ELR (cell line): ENCODE measurements at places on chromosomes 5 and 9.

GRCh38 chr9:20189871-20190270 is 401.0 kb upstream of the SLC24A2 start:
- no peak for DNase-seq

- DNase-seq: no peak
These were observed 157.1 kb downstream of the ATP10B start for GRCh38 chr5:160694896-160695295.

DNA sequence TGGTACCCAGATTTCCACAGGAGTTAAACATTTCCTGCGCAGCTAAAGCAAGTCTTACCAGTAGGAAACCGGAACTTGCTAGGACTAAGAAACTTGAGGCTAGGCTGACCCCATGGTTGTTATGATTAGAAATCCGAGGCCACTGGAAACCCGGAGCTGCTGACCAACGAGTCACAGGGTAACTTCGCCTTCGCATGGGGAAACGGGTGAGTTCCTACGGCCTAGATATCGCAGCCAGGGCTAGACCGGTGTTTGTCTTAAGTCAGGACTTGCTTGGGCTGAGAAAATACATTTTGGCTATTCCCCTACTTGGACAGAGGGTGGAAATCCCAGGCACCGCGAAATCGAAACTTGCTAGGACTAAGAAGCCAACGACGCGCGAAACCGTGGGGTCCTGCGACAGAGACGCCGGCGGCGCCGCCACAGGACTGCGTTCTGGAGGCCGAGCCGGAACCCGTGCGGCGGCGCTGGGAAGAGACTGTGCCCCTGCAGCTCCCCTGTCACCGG is 1.6 kb upstream of the ANXA2R start:
- DNase-seq: peak; percentile 88

- no peak for DNase-seq
These were observed 35.7 kb downstream of the PCDHAC2 start for GRCh38 chr5:141001844-141002604.

DNA sequence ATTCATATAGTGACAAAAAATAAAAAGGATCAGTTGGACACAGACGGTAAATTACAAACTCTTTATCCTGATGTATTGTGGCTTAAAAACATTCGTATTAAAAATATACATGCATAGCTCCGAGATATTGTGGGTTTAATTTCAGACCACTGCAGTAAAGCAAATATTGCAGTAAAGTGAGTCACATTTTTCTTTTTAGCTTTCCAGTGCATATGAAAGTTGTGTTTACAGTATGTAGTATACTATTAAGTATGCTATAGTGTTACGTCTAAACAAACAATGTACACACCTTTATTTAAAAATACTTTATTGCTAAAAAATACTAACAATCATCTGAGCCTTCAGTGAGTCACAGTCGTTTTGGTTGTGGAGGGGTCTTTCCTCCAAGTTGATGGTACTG is 551.8 kb downstream of the CETN3 start:
- DNase-seq: no peak

DNA sequence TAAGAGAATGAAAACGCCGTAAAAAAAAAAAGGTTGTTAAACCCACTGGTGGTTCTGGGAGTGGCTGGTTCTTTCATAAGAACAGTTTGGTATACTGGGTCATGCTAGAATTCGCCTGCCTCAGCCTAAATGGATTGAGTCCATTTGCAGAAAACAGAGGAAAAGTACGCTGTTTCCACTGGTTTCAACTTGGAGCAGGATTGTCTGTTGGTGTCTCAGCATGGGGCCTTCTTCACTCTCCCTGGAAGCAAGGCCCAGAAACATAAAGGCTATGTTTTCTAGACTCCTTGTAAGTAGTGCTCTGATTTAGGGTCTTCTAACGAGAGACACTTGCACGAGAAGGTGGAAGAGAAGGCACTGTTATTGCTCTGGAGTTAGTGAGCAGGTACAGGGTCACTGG is 116.9 kb upstream of the MTAP start:
- no peak for DNase-seq

GRCh38 chr9:81370096-81370495 is 319.3 kb downstream of the TLE1 start:
- DNase-seq: no peak

GRCh38 chr5:168315416-168316138 is 24.1 kb downstream of the WWC1 start:
- DNase-seq: no peak

- DNase-seq: no peak
These were observed 46.7 kb downstream of the RASGEF1C start for GRCh38 chr5:180162304-180162661.

DNA sequence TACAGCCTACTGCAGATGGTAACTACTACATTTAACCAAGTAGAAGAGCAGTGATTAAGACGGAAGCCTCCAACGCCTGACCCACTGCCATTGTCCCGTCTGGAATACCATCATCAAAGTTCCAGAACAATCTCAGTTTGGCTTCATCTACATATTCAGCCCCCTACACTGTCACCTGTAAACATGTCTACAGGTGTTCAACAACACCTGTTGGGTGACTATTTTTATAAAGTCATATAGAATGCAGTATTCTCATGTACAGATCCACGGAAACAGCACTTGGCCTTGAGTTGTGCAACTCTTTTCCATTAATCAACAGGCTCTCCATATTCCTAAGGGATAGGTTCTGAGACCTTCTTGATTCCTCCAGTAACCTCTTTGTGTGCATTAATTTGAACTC is 53.3 kb upstream of the AGXT2 start:
- no peak for DNase-seq

GRCh38 chr5:138938526-138938925 is 63.4 kb upstream of the LRRTM2 start:
- DNase-seq: no peak

- no peak for DNase-seq
These were observed 15.6 kb downstream of the NDUFA8 start for GRCh38 chr9:122143876-122144405.

- DNase-seq: no peak
These were observed 357.9 kb downstream of the IRX2 start for GRCh38 chr5:2393556-2393955.

GRCh38 chr5:115297031-115297430 is 577 bp upstream of the CCDC112 start:
- DNase-seq: peak; percentile 13

DNA sequence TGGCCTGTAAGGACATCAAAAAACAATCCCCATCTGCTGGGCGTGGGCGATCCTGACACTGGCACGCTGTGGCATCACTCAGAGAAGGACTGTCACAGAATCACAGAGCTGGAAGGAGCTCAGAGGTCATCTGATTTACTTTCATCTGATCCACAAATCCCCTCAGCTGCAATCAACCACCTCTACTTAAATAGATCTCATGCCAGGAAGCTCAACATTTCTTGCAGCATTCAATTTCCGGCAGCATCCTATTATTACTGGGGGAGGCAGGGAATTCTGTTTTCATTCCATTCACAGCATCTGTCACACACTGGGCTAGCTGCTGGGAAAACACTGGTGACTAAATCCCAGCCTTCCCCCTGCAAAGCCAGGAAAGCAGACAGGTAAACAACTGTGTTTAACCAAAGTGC is 38.3 kb downstream of the RETREG1 start:
- DNase-seq: no peak

DNA sequence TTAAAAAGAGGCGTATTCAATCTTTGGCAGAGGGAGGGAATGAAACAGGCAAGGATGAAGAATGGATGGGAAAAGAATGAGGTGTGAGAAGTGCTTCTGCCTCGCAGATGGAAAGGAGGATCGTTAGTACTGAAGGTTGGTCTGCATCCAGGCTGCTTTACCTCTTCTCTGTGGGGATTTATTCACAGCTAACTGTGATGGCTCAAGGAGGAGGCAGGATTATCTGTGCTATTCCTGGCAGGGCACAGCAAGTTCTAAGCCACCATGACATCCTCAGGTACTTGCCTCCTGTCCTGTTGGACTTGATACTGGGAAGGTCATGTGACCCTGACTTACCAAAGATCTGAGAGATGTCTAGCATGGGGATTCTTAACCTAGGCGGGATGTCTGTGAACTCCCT is 84.3 kb downstream of the GDNF start:
- DNase-seq: no peak

- no peak for DNase-seq
These were observed 12.0 kb upstream of the KIF4B start for GRCh38 chr5:155001523-155001922.

DNA sequence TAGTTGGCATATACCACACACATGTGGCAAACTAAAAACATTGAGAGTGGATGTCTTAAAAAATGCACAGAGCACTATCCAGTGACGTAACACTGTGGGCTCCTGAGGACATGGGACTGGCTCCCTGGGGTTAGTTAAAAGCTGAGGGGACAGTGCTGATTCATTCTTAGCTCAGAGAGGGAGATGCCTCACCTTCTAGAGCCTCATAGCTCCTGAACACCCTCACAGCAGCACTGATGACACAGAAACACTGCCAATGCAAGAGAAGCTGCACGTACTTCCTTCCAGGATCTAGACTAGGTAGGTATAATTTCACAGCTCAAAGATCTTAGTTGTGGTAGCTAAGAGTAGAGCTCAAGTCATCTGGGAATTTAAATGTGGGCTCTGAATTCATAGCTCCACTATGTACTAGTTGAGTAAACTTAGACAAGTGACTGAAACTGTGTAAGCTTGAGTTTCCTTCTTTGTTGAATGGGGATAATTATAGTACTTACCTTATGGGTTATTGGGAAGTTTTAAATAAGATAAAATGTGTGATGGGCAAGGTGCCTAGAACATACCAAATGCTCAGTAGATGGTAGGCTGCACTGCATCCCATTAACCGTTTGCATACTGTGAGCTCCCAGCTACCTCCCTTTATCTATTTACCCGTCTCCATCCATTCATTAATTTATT is 279.9 kb downstream of the ASTN2 start:
- no peak for DNase-seq

GRCh38 chr9:124611106-124611505 is 103.9 kb upstream of the NR5A1 start:
- peak; percentile 33 for DNase-seq

- peak; percentile 42 for DNase-seq
These were observed 337.5 kb downstream of the CDH9 start for GRCh38 chr5:26700759-26701384.

- DNase-seq: peak; percentile 19
These were observed 100.7 kb upstream of the S1PR3 start for GRCh38 chr9:88890546-88890945.

GRCh38 chr5:115333164-115333563 is 36.7 kb upstream of the CCDC112 start:
- DNase-seq: no peak

DNA sequence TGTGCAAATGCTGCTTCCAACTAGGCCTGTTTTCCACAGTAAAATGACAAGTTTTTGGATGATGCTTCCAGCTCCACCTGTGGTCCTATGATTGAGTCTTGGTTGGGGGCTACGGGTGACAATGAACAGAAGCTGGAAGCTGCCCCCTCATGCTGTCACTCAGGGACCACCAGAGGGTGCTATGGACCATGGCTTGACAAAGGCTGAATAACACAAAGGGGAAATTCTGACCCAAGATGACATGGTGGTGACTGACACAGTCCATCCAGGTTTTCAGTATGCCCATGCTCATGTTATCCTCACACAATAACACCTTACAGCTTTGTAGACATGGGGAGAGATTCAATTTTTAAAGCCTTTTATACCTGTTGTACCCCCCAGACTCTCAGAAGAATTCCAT is 23.9 kb upstream of the SAP30L start:
- DNase-seq: peak; percentile 55

DNA sequence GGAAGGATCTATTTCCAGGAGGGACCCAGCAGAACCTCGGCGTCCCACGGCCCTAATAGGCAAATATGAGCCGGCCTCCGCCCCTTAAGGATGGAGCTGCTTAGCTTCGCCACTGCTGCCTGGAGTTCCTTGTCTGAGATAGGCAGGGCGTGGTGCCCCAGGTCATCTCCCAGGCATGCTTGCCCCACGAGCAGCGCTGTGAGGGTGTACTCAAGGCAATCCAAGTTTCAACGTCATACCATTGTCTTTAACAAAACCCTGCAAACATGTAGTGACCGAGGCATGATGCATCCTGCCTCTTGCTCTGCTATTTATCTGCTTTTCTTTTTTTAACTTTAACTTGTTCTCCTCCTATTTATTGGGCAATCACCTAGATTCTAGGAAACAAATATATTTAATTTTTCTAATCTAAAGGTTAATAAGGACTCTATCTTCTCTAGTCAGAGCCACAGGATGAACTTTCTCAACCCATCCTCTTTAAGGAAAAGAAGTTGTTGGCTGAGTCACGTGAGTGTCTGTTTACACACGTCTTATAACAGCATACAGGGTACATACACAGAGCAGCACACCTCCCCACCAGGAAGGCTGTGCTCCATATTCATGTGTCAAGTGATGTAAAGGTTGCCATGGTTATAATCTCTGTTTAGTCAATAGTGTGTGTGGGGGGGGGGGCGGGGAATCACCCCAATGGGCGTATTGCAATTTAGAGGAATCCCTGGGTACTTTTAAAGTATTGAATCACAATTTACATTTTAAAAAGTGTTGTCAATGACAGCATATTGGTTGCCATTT is 27.3 kb upstream of the ZSWIM6 start:
- DNase-seq: peak; percentile 98
